ENCODE measurements at places on chromosomes 5 and 9.

GRCh38 chr9:137286975-137287383 is 9.5 kb downstream of the TOR4A start:
- DNase-seq = peak; percentile 93

- DNase-seq = no peak
Observed at GRCh38 chr5:159786901-159787691, 129.2 kb upstream of the ADRA1B start.

DNA sequence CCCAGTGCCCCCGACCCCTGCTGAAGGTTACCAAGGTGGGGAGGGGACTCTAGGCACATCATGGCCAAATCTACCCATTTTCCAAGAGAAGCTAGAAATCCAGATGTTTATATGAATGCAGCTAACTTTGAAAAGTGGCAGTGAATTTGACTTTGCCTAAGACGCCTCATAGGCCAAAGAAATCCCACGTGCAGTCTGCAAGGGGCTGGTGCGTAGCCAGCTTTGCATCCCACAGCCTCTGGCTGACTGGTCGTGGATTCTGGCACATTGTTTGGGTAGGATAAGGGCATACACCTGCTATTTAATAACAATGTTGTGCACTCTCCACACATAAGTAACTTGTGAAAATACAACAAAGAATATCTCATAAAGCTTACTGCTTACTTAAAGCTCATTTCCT is 3.5 kb upstream of the GADD45G start:
- no peak for DNase-seq

DNA sequence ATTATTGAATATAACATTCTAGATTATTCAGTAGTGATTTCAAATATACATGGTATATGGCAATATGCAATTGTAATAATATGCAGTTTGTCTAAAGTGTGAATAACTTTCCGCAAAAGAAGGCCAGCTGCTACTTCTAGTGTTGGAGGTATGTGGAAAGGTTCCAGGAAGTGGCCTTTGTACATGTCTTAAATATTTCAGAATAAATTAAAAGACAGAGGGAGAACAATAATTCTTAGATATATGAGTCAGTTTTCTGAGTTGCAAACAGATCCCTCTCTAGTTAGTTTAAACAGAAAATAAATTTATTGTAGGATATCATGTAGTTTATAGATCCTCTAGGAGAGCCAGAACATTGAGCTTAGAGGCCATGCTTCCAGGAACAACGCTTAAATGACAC is 210.8 kb upstream of the ELL2 start:
- DNase-seq = no peak

DNA sequence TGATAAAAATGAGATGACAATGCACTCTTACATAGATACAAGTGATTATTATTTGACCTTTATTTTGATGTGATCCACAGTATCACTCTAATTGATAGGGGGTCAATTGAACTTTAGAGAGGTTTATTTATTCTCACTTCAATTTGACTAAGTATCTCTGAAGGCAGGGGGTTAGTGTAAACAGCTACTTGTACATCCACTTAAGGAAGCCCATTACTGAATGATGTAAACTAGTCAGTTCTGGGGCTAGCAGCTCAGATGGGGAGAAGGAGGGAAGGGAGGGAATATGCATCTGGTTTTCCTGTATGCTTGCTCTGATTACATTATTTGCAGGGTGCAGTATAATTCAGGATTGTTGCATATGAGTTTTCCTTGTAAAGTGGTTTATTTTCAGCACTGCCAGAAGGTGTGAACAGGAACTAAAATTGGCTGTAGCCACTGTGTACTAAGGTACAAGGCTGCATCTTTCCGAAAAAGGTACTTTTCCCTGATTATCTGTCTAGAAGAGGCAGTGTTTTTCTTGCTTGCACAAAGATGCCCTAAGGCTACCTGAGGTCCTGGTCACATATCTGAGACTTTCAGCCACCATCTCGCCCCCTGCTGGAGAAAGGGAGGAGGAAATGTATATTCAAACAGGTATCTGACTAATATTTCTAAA is 51.2 kb downstream of the MRPS27 start:
- peak; percentile 76 for DNase-seq

GRCh38 chr5:8216921-8217320 is 348.0 kb downstream of the MTRR start:
- DNase-seq = no peak

GRCh38 chr9:73906671-73907070 is 590.5 kb upstream of the RORB start:
- DNase-seq = no peak

- no peak for DNase-seq
Observed at GRCh38 chr5:73630765-73631164, 4.8 kb downstream of the ARHGEF28 start.

- no peak for DNase-seq
Observed at GRCh38 chr5:165201369-165201768, 1696.0 kb downstream of the MAT2B start.

DNA sequence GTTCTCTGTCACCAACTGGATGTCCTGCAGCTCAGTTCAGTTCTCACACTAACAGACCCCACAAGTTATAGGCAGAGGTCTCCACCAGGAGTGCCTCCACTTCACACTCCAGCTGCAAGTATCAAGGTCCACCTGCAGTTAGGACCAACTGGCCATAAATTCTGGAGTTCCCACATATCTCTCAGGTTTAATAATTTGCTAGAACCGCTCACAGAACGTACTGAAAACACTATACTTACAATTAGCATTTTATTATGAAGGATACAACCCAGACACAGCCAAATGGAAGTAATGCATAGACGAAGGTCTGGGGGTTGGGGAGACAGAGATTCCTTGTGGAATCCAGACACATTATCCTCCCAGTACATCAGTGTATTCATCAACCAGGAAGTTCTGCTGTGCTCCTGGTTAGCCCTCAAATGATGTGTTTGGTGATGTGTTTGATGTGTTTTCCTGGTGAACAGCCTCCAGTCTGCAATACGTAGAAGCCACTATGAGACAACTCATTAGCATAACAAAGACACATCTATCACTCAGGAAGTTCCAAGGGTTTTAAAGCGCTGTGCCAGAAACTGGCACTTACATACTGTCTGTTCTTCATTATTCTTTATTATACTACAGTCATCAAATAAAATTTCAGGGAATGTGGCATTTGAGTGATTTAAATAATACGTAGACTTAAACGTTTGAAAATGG is 25.4 kb downstream of the OGN start:
- DNase-seq = no peak

DNA sequence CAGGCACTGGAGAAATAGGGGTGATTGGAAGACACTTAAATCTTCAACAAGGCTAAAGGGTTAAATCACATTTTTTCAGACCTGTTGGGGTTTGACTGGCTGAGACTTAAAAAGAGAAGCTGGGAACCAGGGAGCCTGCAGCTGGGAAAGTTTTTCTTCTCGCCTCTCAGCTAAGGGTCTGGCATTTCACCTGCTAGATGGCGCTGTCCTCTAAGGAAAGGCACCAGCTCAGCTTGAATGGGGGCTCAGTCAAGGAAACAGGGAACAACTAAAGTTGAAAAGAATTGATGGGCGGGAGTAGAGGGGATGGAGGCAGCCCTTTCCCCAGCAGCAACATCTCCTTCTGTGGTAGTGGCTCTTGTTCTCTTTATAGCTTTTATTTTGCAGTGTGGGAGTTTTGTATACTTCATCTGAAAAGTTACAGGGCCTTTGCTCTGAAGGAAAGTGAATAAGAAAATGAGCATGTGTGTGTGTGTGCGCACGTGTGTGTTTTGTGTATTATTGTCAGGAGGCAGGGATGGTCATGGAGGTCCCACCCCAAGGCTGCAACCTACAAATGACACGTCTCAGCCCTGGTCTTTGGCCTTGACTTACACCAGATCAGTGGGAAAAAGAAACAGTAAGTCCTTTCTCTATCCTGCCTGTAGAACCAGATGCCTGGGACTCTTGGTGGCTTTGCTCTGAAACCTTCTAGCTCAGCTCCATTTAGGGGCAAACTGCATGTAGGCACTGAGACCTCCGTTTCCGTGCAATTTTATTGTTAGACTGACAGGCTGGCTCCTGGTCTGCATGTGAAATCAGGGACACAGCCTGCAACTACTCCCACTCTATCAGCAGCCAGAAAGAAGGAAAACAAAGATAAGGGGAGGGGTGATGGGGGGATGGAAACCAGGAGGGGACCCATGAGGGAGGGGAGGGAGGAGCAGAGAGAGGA is 316.2 kb upstream of the CLINT1 start:
- peak; percentile 81 for DNase-seq

- DNase-seq = peak; percentile 10
Observed at GRCh38 chr9:1916095-1916494, 99.1 kb upstream of the SMARCA2 start.

GRCh38 chr5:68320413-68320986 is 104.9 kb downstream of the PIK3R1 start:
- no peak for DNase-seq

- DNase-seq = no peak
Observed at GRCh38 chr9:134180786-134181647, 16.7 kb upstream of the RNU6ATAC start.

- DNase-seq = no peak
Observed at GRCh38 chr9:88897081-88897480, 94.2 kb upstream of the S1PR3 start.

GRCh38 chr5:96297290-96297689 is 135.8 kb downstream of the PCSK1 start:
- no peak for DNase-seq

DNA sequence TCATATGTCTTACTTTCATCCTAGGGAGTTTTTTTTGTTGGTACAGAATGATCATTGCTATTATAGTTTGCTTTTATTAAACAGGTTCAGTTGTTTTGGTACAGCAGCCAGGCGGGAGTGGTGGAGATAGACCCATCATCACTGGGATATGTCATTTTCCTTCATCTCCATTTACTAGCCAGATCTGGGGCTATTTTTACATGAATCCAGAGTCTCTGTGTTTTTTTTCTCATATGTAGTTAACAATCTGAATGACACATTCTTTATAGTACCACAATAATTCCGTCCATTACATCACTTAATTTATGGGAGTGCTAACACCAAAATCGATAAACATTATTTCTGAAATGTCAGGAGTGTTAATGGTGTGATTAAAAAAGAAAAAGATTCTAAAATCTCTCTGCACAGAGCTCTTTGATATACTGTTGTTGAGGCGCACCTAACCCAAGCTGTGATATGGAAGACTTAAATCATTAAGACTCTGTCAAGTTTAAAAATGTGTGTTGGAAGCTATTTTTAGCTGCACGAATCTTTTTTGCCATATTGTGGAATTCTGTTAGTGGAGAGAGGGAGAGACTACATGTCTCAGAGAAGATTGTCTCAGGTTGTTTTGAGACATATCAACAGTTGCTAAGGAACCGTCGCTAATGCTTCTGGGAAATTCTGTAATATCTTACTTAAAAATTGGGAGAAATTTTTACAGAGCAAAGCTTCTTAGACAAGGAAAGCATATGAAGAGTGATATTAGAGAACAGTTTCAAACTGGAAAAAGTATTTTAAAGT is 59.6 kb downstream of the RPS23 start:
- DNase-seq = no peak

DNA sequence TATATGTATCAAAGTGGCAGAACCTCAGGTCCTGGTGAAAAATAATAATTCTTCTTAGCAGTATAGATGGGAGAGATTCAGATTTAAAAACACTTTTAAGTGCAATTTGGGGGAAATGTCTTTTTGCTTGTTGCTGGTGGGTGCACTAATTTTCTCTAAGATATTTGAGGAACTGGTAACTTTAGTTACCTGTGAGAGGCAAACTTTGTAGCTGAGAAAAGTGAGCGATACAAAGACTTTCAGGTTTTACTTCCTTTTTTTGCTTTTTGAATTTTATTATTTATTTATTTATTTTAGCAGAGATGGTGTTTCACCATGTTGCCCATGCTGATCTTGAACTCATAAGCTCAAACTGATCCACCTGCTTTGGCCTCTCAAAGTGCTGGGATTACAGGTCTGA is 303.1 kb upstream of the PTGER4 start:
- DNase-seq = no peak

GRCh38 chr9:25094518-25094917 is 548.8 kb upstream of the IZUMO3 start:
- DNase-seq = no peak

- DNase-seq = peak; percentile 95
Observed at GRCh38 chr5:159510282-159510681, 180.0 kb upstream of the IL12B start.

DNA sequence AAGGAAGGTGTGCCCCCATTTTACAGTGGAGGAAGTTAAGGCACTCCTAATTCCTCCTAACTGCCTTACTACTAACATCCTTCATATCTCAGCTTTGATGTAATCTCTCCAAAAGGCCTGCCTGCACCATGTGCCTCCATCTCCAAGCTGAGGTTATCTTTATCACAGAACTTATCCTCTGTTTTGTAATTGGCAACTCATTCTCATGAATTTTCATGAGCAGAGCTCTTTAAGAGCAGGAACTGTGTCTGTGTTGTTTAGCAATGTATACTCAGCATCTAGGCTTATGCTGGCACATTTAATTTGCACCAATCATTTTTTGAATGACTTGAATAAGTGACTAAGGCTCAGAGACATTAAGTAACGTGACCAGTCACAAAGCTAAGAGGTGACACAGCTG is 147.9 kb upstream of the VLDLR start:
- DNase-seq = no peak

- DNase-seq = no peak
Observed at GRCh38 chr5:106600803-106601202, 1069.9 kb downstream of the EFNA5 start.

- no peak for DNase-seq
Observed at GRCh38 chr5:84573017-84573712, 188.5 kb upstream of the EDIL3 start.

- no peak for DNase-seq
Observed at GRCh38 chr5:106699198-106699597, 971.5 kb downstream of the EFNA5 start.

GRCh38 chr5:62256161-62257019 is 49.6 kb upstream of the KIF2A start:
- DNase-seq = no peak

GRCh38 chr5:131996210-131997025 is 15.0 kb downstream of the ACSL6 start:
- DNase-seq = no peak

DNA sequence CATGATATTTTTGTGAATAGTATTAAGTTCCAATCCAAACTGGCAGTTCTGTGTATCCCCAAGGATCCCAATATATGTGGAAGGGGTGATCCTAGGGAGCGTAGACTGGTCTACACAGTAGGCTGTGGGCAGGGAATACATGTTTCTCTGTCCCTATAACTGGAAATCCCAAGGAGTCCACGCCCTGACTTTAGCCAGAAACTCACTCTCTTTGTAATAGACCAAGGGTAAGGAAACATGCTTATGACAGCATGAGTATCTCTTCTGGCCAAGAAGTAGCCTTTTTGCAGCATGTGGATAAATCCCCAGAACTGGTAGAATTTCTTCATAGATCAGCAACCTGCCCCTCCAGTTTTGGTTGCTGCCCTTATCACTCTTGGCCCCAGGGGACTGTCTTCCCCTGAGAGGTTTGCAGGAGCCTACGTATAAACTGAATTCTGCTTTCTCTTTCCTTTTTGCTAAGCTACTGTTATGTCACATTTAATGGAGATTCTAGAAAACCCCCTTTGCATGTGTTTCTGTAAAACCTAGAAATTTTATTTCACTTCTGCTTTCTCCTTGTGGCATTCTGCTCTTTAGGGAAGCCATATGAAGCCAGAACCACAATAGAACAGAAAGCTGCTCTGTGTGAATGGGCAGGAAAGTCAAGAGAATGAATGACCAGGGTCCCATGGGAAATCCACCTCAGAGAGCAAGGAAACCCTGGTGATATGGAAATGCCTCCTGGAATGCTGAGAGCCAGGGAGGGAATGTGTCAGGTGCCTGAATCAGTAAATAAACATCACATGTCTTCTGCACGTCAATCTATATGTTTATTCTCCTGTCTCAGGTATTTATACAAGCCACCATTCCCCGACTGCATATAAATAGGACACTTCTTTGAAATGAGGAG is 3.5 kb downstream of the IFNA2 start:
- no peak for DNase-seq

Measured in T47D (cell line).